ENCODE measurements at places on chromosomes 11 and 22. TPM values are rescaled to one million over a fixed set of nuclear protein-coding genes. Genes with fewer than 3 reads are reported as not detected.
A peak's percentile ranks its signal among the peaks of the same experiment; 100 is the strongest.

PHLDB1 gene
- 152 TPM for polyA plus RNA-seq

USP35 gene
- 13.0 TPM for polyA plus RNA-seq

OR4C5 gene
- polyA plus RNA-seq: not detected

- no peak for DNase-seq
Measured at GRCh38 chr11:102653744-102654291, 28.7 kb upstream of the MMP20 start.

DNA sequence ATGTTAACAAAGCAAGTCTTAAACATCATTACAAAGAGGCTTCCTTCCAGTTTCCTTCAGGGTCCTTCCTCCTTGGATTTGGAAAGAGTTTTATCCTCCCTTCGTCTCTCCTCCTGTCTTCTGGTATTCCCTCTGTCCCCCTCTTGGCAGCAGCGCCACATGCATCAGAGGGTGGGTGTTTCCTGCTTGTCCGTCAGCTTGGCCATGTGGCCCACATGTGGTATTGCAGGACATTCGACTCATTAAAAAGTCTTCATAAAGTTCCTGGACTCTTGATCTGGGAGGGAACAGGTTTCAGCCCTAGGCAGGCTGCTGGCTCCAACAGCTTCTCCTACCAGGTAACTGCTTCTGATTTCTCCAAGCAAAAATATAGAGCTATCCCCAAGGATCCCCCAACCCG is 189.8 kb downstream of the CSNK2A3 start:
- no peak for DNase-seq

- DNase-seq: no peak
Measured at GRCh38 chr22:48705917-48706605, 1121.6 kb downstream of the BRD1 start.

DNA sequence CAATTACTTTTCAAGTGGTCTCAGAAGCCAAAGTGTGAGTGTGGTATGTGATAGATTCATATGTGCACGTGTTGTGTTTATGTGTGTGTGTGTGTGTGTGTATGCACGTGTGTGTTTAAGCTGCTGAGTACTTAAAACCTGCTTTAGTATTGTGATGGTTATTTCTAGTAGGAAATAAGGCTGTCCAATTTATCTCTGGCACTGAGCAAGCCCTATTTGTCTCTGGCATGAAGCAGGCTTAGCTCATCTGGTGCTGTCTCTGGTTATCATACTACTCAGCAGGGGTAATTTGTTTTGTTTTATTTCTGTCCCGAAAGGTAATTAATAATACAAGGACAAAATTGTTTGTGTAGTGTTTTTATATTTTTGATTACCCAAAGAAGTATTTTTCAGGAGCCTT is 333.7 kb downstream of the FAT3 start:
- no peak for DNase-seq

DNA sequence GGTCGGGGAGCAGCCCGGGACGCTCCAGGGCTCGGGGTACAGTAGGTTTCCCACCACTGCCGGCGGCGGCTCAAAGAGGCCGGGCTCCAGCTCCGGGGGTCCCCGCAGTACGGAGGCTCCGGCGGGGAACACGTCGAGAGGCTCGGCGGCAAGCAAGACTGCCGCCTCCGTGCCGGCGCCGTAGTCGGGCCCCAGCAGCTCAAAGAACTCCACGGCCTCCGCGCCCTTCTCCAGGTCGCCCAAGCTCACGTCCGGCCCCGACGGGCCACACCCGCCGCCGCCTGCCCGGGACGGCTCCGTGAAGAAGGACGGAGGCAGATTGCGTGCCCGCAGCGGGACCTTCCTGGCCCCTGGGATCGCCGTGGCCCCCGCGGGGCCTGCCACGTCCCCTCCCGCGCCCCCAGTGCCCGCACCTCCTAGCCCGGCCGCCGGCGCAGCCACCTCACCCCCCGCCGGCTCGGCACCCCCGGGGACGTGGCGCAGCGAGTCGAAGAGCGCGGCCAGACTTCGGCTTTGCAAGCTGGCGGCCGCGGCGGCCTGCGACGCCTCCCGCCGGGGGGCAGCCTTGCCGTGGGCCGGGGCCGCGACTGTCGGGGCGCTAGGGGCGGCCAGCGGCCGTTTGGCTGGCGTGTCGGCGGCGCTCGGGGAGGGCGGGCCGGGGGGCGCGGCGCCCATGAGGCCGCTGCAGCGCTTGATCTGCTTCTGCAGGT is 775 bp downstream of the FAM181B start:
- DNase-seq: peak; percentile 80

- peak; percentile 79 for DNase-seq
Measured at GRCh38 chr22:37498289-37498909, 12.2 kb upstream of the MFNG start.

GRCh38 chr11:63532799-63533475 is 3.7 kb upstream of the PLAAT4 start:
- DNase-seq: no peak

DNA sequence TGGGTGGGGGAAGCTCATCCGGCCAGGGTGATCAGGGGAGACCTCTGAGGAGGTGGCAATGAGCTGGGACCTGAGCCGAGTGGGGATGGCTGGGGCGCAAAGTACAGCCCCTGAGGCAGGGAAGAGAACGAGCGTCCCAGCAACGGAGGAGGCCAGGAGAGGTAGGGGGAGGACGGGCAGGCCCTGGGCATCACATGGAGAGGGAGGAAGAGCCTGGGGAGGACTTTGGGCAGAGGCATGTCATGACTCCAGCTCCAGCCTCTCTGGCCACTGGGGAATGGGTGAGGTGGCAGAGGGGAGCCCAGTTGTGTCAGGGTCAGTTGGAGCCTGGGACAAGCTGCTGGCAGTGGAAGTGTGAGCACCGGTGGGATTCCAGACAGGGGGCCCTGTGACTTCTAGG is 11.5 kb downstream of the PMM1 start:
- DNase-seq: peak; percentile 48

- DNase-seq: no peak
Measured at GRCh38 chr11:67272327-67273259, 6.3 kb downstream of the GRK2 start.

DNA sequence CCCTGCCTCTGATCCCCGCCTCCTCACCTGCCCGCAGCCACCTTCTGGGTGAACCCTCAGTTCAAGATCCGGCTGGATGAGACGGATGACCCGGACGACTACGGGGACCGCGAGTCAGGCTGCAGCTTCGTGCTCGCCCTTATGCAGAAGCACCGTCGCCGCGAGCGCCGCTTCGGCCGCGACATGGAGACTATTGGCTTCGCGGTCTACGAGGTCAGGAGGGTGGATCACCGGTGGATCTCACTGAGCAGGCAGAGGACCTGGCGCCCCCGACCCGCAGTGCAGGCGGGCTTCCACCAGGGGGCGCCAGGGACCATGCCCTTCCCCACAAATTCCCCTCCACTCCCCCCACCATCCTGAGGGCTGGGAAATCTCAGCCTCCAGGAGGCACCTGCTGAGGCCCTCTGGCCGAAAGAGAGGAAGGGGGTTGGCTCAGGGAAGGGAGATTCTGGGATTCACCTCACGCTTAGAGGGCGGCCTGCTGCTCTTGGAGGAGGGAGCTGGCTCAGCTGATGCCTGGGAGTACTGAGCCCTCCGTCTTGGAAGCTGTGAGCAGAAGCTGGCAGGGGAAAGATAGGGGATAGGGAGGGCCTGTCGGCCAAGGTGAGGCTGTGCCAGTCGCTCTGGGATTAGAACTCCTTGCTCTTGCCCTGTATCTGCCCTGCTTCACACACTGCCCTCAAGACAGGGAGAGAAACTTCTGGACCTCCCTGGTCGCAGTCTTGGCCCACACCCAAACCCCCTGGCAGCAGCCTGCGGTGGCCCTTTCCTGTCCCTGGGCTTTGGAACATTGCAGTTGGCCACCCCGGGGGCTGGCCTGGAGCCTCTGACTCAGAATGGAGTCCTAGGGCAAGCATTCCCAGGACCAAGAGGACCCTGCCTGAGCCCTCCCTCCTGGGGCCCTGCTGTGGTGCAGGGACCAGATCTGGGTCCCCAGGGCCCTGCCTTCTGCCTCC is 23.2 kb downstream of the CAPN1 start:
- no peak for DNase-seq

GRCh38 chr11:131694526-131695424 is 324.4 kb downstream of the NTM start:
- peak; percentile 86 for DNase-seq

- DNase-seq: no peak
Measured at GRCh38 chr22:43892183-43892894, 526 bp upstream of the PNPLA5 start.

GRCh38 chr11:14065141-14065540 is 102.6 kb downstream of the SPON1 start:
- no peak for DNase-seq

GRCh38 chr22:31957970-31958594 is 13.7 kb downstream of the YWHAH start:
- DNase-seq: no peak

DNA sequence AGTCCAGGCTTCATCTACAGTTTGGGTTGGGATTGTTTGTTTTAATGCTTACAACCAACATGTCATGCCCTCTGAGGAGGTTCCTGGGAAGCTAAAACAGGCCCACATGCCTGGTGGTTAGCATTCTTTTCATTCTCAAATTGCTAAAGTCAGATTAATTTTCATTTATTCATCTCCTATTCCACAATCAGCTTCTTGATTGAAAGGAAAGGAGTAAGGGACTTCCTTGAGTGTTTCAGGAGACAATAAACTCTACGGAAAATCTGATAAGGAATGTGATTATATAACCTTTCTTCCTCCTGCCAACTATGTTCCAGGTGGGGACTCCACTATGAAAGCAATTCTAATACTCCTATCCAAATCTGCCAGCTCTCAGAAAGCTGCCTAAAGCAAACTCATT is 30.8 kb downstream of the MRTFA start:
- DNase-seq: no peak

GRCh38 chr22:45690008-45690407 is 18.4 kb downstream of the ATXN10 start:
- no peak for DNase-seq

GRCh38 chr22:23414727-23415489 is 165.2 kb downstream of the IGLL1 start:
- no peak for DNase-seq

Measured in pancreas (tissue), 10 donors.